Activated T-helper 1 cell treated with anti-CD3 and anti-CD28 coated beads, Interleukin-2, amount 50 U/mL, for 16 hours (primary cell): ENCODE measurements at places on chromosomes 4 and X.

GRCh38 chr4:2321279-2322196 is 59.6 kb upstream of the MXD4 start:
- DNase-seq: no peak

DNA sequence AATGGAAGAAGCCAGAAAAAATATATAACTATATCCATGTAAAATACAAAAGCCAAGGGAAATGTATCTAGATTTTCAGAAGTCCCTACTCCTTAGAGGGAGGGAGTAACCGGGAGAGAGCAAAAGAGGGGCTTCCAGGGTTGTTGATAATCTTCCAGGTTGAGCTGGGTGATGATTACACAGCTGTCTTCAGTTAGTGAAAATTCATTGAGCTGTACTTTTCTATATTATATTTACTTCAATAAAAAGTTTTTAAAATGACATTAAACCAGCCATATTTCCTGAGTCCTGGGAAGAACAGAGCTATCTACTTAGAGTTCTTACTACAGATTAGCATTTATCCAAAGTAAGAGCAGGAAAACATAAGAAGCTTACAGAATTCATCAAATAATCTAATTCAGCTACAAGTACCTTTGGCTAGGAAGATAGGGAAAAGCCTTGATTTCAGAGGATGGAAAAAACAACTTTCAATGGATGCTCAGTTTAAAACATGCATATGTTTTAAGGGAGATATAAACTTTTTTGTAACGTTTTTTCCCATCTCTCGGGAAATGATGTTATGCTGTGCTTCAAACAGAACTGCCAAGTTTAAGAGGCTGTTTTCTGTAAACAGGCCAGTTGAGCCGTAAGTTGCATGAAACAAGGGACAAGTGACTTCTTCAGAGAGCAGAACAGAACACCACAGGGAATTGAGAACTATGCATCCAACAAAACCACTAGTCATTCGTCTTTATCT is 204.6 kb downstream of the SCFD2 start:
- DNase-seq: no peak

DNA sequence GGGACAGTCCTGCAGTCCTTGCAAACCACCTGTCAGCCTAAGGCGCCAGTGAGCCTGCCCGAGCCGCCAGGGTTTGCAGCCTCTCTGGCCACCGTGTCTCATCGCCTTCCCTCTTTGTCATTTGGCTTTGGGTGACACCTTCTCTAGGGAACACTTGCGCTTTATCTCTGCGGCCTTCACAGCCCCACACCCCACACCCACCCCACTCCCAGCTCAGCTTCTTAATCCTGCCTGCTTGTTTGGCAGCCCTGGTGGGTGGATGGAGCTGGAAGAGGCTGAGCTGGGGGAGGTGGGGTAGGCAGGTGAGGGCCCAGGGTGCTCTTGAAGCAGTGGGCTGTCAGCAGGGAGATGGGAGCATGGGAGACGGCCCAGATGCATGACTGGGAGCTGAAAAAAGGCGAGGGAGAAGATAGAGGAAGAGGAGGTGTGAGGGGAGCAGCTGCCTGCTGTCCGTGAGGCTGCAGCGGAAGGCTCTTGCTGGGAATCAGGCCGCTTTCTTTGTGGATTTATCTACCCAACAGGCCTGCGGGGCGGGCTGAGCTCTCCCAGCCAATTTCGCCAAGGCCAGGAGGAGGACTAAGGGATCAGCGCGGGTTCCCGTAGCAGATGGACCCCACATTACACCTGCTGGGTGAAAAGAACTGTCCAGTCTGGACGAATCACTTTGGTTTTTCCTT is 97.5 kb upstream of the STOX2 start:
- no peak for DNase-seq

- DNase-seq: no peak
These were observed 420.5 kb downstream of the TLL1 start for GRCh38 chr4:166293556-166293955.

- DNase-seq: no peak
These were observed 9.8 kb downstream of the CAPN6 start for GRCh38 chrX:111260451-111260850.

GRCh38 chr4:10971800-10972401 is 287.3 kb upstream of the CLNK start:
- no peak for DNase-seq

GRCh38 chr4:87849612-87850011 is 16.8 kb downstream of the MEPE start:
- no peak for DNase-seq

DNA sequence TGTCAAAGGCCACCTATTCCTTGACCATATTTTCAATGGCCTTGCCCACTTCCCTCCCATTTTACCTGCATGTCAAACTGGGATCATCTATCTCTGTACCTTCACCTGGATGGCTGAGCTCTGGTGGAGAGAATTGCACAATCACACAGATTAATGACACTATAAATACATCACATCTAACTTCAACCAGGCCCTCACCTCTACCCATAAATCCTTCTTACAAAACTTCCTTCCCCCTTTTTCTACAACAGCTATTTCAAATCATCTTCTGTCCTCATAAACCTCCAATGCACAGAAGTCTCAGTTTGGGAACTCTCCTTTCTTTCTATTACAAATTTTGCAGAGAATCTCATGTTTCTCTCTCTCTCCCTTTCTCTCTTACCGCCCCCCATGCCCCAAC is 9.2 kb downstream of the PALLD start:
- DNase-seq: no peak

DNA sequence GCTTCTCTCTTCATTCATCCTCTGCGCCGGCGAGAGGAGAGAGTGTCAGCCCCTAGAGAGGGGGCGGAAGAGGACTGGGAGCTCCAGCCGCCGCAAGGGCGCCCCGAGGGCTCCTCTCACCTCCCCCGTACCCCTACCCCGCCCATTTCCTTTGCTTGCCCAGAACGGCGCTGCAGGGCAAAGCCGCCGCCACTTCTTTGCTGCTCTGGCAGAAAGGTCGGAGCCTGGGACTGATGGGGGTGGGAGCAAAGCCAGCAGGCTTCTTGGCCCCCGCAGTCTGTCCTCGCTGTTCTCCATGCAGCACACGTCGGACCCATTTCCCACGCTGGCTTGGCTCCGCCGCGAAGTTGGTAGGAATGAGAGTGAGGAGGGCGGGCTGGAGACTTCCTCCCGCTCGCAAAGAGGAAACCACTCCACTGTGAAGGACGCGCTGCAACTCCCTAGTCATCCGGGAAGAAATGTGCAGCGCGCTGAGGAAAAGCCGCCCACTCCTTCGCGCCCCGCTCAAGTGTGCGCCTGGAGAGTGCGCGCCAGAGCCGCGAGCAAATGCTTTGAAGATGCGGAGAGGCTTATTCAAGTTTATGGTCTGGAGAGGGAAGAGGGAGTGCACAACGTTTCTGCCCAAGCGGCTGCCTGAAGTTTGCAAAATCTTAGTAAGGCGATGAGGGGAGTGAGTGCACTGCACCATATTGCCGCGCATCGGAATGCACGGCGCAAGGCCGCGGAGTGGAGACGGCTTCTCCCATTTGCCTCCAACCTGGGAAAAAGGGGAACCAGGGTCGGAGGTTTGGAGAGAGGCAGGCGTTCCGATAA is 2.8 kb upstream of the PCDH7 start:
- no peak for DNase-seq

GRCh38 chr4:173489514-173489913 is 40.5 kb downstream of the HAND2 start:
- DNase-seq: no peak

- no peak for DNase-seq
These were observed 257.6 kb downstream of the BCOR start for GRCh38 chrX:39840133-39840532.

DNA sequence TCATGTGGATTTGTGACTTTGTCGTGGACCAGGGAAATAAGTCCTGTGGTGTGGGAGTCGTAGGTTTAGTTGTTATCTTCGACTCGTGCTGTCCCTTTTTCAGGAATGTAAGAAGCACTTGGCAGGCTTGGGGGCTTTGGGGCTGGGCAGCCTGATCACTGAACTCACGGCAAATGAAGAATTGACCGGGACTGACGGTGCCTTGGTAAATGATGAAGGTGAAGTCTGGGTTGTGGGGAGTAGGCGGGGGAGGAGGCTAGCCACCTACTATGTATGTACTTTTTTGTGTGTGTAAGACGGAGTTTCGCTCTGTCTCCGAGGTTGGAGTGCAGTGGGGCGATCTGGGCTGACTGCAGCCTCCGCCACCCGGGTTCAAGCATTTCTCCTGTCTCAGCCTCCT is 1.2 kb downstream of the TAF1 start:
- no peak for DNase-seq

- DNase-seq: no peak
These were observed 31.2 kb upstream of the GYPA start for GRCh38 chr4:144171697-144172096.

GRCh38 chr4:151876381-151876988 is 115.7 kb upstream of the GATB start:
- no peak for DNase-seq

- DNase-seq: no peak
These were observed 24.5 kb downstream of the ZNF41 start for GRCh38 chrX:47458528-47458927.

DNA sequence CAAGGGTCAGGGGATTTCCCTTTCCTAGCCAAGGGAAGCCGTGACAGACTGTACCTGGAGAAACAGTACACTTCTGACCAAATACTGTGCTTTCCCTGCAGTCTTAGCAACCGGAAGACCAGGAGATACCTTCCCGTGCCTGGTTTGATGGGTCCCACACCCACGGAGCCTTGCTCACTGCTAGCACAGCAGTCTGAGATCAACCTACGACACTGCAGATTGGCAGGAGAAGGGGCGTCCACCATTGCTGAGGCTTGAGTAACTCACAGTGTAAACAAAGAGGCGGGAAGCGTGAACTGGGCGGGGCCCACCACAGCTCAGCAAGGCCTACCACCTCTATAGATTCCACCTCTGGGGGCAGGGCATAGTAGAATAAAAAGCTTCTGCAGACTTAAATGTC is 48.7 kb upstream of the SRD5A3 start:
- DNase-seq: no peak

GRCh38 chr4:10740891-10741620 is 56.5 kb upstream of the CLNK start:
- DNase-seq: no peak

- no peak for DNase-seq
These were observed 205.3 kb downstream of the ARAP2 start for GRCh38 chr4:36039026-36039425.

DNA sequence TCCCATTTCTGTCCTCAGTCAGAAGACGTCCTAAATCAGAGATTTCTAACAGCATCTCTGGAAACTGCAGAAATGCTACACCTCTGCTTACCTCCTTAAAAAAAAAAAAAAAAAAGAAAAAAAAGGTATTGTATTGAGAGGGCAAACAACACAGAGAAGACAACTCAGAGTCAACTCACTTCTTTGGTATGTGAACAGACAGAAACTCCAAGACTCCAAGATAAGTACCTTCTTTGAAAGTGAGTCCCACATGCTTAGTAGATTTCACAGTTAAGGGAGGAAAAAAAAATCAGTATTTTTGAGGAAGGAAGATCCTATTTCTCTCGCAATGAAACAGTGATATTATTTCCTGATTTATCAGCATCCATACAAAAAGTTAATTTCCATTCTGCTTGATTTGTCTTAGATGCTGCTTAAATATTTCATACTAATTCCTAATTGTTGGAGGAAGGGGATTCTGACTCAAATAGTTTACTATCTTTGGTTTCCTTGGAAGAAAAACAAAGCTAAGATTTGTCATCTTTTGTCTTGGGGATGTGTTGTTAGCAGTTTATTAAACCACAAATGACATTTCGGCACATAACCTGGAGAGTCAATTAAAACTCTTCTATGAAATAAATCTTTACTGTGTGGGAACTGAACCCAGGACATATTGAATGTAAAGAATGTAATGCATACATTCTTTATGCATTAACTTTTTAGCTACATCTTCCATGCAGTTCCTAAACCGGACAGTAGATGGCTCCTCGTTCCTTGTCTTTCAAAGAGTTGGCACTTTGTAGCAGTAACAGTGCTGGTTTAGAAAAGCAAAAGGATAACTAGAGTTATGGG is 4.7 kb downstream of the RASGEF1B start:
- peak; percentile 45 for DNase-seq

- DNase-seq: no peak
These were observed 53.5 kb downstream of the HTRA3 start for GRCh38 chr4:8322794-8323704.

DNA sequence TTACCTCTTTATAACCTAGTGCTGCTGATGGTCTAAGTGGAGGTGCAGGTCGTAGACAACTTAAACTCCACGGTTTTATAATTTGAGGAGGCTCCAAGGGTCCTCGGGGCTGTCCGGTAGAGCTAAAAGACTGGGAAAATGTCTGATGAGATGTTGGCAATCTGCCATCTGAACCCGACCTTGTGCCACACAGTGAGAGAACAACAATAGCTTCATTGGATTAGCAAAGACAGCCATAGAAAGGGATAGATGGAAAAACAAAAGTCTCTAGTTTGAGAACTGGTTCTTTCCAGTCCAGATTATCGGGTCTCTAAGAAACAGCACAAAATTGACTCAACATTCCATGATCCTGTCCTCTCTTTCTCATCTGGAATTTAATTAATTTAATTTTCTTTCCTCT is 31.6 kb downstream of the CD40LG start:
- no peak for DNase-seq
